Colonic mucosa (tissue), 4 donors: ENCODE measurements at places on chromosomes 5 and 9. TPM values are rescaled to one million over a fixed set of nuclear protein-coding genes. Genes with fewer than 3 reads are reported as not detected.

GRCh38 chr9:1880038-1880565 lies 135.0 kb upstream of the SMARCA2 start:
- H3K36me3 ChIP-seq = no peaks in the 10 kb centered on the region
- no peak overlapping the region for H3K27ac ChIP-seq
- H3K4me3 ChIP-seq = no peak overlapping the region
- no peak for DNase-seq
- no peaks in the 10 kb centered on the region for H3K27me3 ChIP-seq

CRB2 gene
- total RNA-seq = 0.69 TPM

PTCD2 gene
- 4.4 TPM for total RNA-seq

- H3K36me3 ChIP-seq = no peaks in the 10 kb centered on the region
- H3K27me3 ChIP-seq = no peaks in the 10 kb centered on the region
- H3K4me1 ChIP-seq = peaks cover 10% of the 10 kb centered on the region
- H3K4me3 ChIP-seq = no peak overlapping the region
- peak; percentile 36 for DNase-seq
Observed at GRCh38 chr5:124599028-124599973, 147.1 kb downstream of the ZNF608 start.

- no peaks in the 10 kb centered on the region for H3K27me3 ChIP-seq
- no peak for DNase-seq
- no peak overlapping the region for H3K27ac ChIP-seq
- H3K36me3 ChIP-seq = no peaks in the 10 kb centered on the region
Observed at GRCh38 chr9:2032234-2032633, 17.1 kb downstream of the SMARCA2 start.

GRCh38 chr5:115600766-115601165 lies 1.5 kb downstream of the TICAM2 start:
- H3K27me3 ChIP-seq = no peaks in the 10 kb centered on the region
- no peaks in the 10 kb centered on the region for H3K36me3 ChIP-seq
- no peak overlapping the region for H3K4me3 ChIP-seq
- no peak for DNase-seq
- H3K4me1 ChIP-seq = no peaks in the 10 kb centered on the region
- no peak overlapping the region for H3K27ac ChIP-seq

- no peaks in the 10 kb centered on the region for H3K27me3 ChIP-seq
- no peaks in the 10 kb centered on the region for H3K36me3 ChIP-seq
- DNase-seq = no peak
- no peaks in the 10 kb centered on the region for H3K4me1 ChIP-seq
- H3K4me3 ChIP-seq = no peak overlapping the region
- H3K27ac ChIP-seq = no peak overlapping the region
Observed at GRCh38 chr9:22143799-22144625, 134.9 kb upstream of the CDKN2B start.

GRCh38 chr5:123414974-123415373 lies 8.2 kb downstream of the CEP120 start:
- H3K4me1 ChIP-seq = no peaks in the 10 kb centered on the region
- no peaks in the 10 kb centered on the region for H3K27me3 ChIP-seq
- no peak overlapping the region for H3K27ac ChIP-seq
- no peak for DNase-seq
- no peaks in the 10 kb centered on the region for H3K36me3 ChIP-seq

FOXE1 gene
- not detected for total RNA-seq

FAM221B gene
- 0.05 TPM for total RNA-seq

- DNase-seq = peak; percentile 60
- H3K4me3 ChIP-seq = peak within 1 kb of the TSS; percentile 32
- peak within 1 kb of the TSS; percentile 42 for H3K27ac ChIP-seq
- H3K27me3 ChIP-seq = no peaks in the 10 kb centered on the region
- no peaks in the 10 kb centered on the region for H3K36me3 ChIP-seq
- H3K4me1 ChIP-seq = no peaks in the 10 kb centered on the region
Observed at GRCh38 chr5:154850255-154851062, at the start of gene FAXDC2. Gene FAXDC2, minus strand, starts transcription at chr5:154850603. Its CDS starts 12,425 bp downstream, at chr5:154838178.

GRCh38 chr5:14301186-14301585 lies 158.0 kb downstream of the TRIO start:
- no peak overlapping the region for H3K27ac ChIP-seq
- H3K4me1 ChIP-seq = no peaks in the 10 kb centered on the region
- no peak for DNase-seq

CATSPER3 gene
- 0.82 TPM for total RNA-seq

CSF2 gene
- total RNA-seq = 0.67 TPM

PCDHGB6 gene
- 1.8 TPM for total RNA-seq

- H3K4me1 ChIP-seq = peaks cover 20% of the 10 kb centered on the region
- H3K27ac ChIP-seq = no peak overlapping the region
- no peaks in the 10 kb centered on the region for H3K27me3 ChIP-seq
- H3K4me3 ChIP-seq = no peak overlapping the region
- no peaks in the 10 kb centered on the region for H3K36me3 ChIP-seq
Observed at GRCh38 chr9:91900055-91900796, 49.8 kb downstream of the ROR2 start.

IRX1 gene
- total RNA-seq = not detected

- no peaks in the 10 kb centered on the region for H3K4me1 ChIP-seq
- H3K27me3 ChIP-seq = no peaks in the 10 kb centered on the region
- H3K4me3 ChIP-seq = no peak overlapping the region
- H3K27ac ChIP-seq = no peak overlapping the region
- H3K36me3 ChIP-seq = no peaks in the 10 kb centered on the region
Observed at GRCh38 chr5:9507974-9508373, 37.9 kb downstream of the SEMA5A start.

DNA sequence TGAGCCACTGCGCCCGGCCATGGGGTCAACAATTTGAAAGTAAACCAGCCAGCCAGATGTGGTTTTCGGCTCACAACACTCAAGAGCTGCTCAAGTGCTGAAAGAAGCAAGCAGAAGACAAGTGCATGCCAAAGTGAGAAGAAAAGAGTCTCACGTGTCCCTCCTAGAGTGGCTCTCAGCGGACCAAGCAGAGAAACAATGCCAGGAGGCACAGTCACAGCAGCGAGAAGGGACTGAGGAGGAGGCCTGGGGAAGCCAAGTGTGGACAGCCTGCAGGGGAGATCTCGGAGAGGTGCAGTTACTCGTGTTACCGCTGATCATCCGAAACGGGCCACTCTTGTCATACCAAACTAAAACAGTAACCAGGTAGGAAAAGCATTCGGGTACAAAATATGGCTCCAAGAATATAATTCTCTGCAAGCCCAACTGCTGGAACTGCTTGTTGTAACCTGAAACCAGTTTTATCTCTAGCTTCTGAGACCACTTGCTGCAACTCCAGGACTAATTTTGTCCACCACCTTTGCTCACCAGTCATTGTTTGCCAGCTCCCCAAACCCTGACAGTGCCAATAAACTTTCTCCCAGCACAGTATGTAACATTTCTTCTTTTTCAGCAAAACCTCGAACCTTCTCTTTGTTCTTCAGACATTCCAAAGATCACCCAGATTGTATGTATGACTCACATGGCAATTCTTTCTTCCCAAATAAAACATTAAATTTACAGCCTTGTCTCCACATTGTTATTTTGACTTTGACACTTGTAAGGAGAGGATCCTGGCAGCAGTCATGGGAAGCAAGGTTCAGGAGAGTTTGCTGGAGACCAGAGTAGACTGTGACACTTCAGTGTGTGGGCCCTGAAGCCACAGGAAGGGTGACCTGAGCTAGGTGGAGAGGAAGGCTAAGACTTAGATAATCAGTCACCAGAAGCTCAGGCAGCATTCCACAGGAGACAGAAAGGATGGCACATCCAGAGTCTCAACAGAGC lies 6.3 kb downstream of the SLC35D2 start:
- DNase-seq = no peak
- peak overlapping the region; percentile 3 for H3K27ac ChIP-seq
- H3K4me3 ChIP-seq = no peak overlapping the region

- no peaks in the 10 kb centered on the region for H3K36me3 ChIP-seq
- peak; percentile 80 for DNase-seq
- no peaks in the 10 kb centered on the region for H3K27me3 ChIP-seq
- H3K27ac ChIP-seq = peak overlapping the region; percentile 77
Observed at GRCh38 chr9:96187151-96187555, 114.8 kb downstream of the HSD17B3 start.

GRCh38 chr5:173932695-173933139 lies 44.6 kb downstream of the CPEB4 start:
- no peaks in the 10 kb centered on the region for H3K27me3 ChIP-seq
- no peaks in the 10 kb centered on the region for H3K36me3 ChIP-seq
- no peak overlapping the region for H3K4me3 ChIP-seq
- H3K4me1 ChIP-seq = no peaks in the 10 kb centered on the region
- no peak overlapping the region for H3K27ac ChIP-seq

PCDHGC5 gene
- 0.32 TPM for total RNA-seq

DNA sequence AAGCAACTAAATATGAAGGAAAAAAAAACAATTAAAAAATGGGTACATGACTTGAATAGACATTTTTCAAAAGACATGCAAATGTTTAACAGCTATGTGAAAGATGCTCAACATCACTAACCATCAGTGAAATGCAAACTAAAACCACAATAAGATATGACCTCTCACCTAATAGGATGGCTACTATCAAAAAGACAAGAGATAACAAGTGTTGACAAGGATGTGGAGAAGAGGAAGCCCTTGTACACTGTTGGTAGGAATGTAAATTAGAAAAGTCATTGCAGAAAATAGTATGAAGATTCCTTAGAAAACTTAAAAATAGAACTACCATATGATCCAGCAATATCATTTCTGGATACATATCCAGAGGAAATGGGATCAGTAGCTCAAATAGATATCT lies 324.7 kb upstream of the TLE4 start:
- H3K4me3 ChIP-seq = no peak overlapping the region
- no peak for DNase-seq
- H3K36me3 ChIP-seq = no peaks in the 10 kb centered on the region
- H3K4me1 ChIP-seq = no peaks in the 10 kb centered on the region

ANKRD20A1 gene
- 4.7 TPM for total RNA-seq

- H3K27me3 ChIP-seq = no peaks in the 10 kb centered on the region
- no peak for DNase-seq
- H3K4me1 ChIP-seq = peaks cover 4% of the 10 kb centered on the region
- no peak overlapping the region for H3K4me3 ChIP-seq
Observed at GRCh38 chr5:127943061-127943371, 140.6 kb upstream of the SLC12A2 start.

OR13C8 gene
- total RNA-seq = not detected

DCP2 gene
- 39.5 TPM for total RNA-seq
